ENCODE measurements at places on chromosomes 5 and 9.

- no peak for DNase-seq
Observed at GRCh38 chr5:66894480-66895240, 298.5 kb downstream of the MAST4 start.

GRCh38 chr5:9479361-9479760, 66.5 kb downstream of the SEMA5A start:
- DNase-seq, result no peak

DNA sequence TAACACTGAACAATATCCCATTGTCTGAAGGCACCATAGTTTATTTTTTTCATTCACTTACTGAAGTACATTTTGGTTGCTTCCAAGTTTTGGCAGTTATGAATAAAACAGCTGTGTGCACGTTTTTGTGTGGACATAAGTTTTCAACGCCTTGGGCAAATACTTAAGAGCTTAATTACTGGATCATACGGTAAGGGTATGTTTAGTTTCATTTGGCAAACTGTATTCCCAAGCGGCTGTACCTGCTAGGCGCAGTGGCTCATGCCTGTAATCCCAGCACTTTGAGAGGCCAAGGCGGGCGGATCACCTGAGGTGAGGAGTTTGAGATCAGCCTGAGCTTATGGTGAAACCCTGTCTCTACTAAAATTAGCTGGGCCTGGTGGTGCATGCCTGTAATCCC, 63.7 kb upstream of the FAM120A start:
- no peak for DNase-seq

DNA sequence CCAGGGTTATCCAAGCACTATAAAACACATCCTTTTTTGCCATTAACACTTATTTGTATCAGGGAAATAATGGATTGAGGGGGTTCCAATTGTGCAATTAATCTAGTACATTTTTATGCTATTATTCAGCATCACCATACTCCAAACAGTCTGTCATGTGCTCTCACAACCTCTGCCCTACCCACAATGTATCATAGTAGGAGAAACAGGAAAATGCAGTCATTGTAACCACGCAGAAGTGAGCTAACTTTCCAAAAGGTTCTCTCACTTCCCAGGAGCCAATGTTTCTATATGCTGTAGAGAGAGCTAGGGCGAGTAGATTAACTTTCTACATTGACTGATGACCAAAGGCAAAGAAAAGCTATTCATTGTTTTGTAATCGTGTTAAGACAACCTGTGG, 29.8 kb downstream of the DAB2 start:
- no peak for DNase-seq

- DNase-seq, result no peak
Observed at GRCh38 chr5:106167766-106168165, 1503.0 kb downstream of the EFNA5 start.

DNA sequence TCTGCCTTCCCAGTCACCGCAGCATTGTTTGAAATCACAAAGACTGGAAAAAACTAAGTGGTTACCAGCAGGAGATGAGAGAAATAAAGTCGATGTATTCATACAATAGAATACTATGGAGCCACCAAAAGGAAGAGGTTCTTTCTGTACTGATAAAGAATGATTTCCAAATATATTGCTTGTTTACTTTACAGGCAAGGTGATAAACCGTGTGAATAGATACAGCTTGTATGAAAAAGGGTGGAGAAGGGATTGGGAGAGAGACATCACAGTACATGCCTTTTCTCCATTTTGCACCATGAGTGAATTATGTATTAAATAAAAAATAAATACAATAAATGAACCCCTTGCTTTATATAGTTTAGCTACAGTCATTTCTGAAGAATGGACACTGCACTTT, 91.7 kb downstream of the RFK start:
- no peak for DNase-seq
